Activated naive CD4-positive, alpha-beta T cell (primary cell): ENCODE measurements at places on chromosomes 7 and 10.

- DNase-seq: no peak
These were observed 725.1 kb downstream of the GRID1 start for GRCh38 chr10:85641479-85642009.

DNA sequence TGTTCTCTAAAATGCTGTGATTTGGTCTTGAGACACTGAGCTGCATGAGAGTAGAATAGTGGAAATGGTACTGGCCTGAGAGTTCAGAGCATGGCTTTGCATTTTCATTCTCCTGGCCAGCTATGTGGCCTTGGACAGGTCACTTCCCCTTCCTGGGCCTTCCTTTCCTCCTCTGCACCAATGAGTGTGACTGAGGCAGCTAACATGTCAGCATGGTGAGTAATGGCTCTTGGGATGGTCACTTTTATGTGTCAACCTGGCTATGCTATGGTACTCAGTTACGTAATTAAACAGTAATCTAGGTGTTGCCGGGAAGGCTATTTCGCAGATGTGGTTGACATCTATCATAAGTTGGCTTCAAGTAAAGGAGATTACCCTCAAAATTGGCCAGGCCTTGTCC is 109.3 kb downstream of the RTKN2 start:
- no peak for DNase-seq

- no peak for DNase-seq
These were observed 15.4 kb upstream of the CLDN4 start for GRCh38 chr7:73815436-73815835.

DNA sequence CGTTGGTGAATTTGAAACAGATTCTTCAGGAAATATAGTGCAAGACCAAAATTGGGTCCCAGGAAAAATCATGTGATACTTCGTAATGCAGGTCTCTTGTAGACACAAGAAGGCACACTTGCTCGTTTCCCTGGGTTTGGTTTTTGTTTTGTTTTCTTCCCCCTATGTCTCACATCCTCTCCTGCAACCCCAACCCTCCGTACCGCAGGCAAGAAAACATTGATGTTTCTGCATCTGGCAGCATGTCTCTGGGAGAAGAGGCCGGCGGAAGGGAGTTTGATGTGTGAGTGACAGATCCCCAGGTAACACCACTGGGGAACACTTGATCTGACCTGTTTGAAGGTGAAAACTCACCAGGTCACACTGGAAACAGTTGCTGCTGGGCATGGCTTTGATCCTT is 718.5 kb downstream of the AUTS2 start:
- no peak for DNase-seq
